ENCODE measurements at places on chromosomes 5 and 9.

DNA sequence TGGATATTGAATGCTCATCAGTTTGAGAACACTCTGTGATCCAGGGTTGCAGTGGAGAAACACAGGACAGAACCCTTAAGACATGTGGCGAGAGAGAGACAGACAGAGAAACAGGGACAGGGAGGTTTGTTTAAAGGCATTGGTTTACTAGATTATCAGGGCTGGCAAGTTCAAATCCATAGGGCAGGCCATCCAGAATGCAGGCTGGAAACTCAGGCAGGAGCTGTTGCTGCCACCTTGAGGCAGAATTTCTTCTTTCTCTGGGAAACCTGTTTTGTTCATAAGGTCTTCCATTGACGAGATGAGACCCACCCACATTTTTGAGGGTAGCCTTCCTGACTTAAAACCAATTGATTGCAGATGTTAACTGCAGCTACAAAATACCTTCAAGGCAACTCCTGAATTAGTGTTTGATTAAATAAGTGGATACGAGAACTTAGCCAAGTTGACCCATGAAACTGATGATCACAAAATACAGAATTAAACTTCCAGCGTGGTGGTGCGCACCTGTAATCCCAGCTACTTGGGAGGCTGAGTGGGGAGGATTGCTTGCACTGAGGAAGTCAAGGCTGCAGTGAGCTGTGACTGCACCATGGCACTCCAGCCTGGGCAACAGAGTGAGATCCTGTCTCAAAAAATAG is 55.9 kb downstream of the NSUN2 start:
- DNase-seq: peak; percentile 62

- DNase-seq: no peak
Observed at GRCh38 chr9:89953824-89954615, 349.2 kb downstream of the GADD45G start.

- no peak for DNase-seq
Observed at GRCh38 chr9:89484475-89485404, 13.2 kb downstream of the SEMA4D start.

GRCh38 chr5:72107131-72107900 is at the start of gene MAP1B:
TSS of gene MAP1B (plus strand) at chr5:72107475. CDS start at chr5:72107532, 57 bp downstream.
- peak; percentile 86 for DNase-seq

DNA sequence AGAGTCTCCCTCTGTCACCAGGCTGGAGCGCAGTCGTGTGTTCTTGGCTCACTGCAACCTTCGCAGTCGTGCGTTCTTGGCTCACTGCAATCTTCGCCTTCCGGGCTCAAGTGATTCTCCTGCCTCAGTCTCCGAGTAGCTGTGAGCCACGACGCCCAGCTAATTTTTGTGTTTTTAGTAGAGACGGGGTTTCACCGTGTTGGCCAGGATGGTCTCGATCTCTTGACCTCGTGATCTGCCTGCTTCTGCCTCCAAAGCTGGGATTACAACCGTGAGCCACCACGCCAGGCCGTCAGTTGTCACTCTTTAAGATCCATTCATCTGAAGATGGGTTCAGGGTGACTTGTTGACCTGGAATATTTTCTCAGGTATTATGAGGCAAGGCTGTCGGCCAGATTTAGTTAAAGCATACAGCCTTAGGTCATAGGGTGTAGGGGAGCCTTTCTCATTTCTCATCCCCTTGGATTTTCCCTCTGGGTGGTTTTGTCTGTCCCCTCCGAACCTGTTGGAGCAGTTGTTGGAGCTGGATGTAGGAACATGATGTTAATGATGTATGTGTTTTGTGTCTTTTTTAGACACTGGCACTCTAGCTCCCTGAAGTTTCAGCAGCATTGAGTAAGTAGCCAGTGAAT is 1.6 kb downstream of the SLC22A5 start:
- DNase-seq: no peak

DNA sequence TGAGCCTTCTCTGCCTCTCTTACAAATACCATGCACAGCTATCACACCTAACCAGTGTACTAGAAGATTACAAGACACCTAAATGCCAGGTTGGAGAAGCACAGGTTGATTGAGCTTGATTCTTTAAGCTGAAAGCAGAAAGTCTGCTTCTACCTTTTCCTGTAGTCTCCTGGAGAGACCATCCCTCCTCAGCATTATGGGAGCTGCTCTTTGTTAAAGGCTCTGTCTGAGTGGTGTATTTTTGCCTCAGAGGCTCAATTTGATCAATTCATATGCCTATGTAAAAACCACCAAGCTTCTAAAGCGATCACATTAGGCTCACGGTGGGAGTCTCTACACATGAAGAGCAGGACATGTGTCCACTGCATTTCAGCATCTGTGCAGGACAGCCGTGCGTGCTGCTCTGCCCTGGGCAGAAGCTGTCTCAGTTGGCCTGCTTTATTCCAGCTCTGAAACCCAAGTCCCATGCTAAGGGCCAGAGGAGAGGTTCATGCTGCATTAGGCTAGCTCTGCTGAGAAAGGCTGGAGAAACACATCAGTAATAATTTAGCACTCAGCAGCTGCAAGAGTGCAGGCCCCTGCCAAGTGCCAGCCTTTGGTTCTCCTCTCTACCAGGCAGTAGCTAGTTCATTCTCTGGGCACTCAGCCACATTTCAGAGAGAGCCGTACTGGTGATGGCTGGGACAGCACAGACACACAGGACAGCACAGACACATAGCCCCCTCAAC is 41.7 kb downstream of the TMEM167A start:
- peak; percentile 15 for DNase-seq

DNA sequence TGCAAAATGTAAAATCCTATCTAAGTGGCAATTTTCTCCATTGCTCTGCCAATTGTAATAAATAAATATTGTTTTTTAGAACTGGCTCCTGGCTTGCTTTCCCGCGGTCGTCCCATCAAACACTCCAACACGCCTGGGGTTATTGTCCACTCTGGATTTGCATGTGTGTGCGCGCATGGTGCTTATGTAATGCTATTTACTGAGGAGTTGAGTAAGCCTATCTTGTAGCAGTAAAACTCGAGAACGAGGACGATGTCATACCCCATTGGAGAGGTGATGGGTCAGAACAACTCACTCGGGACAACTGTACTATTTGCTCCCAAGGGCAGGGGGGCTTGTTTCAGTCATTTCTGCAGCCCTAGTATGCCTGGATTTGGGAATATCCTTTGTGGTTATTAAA is 220.9 kb downstream of the PAX5 start:
- no peak for DNase-seq

DNA sequence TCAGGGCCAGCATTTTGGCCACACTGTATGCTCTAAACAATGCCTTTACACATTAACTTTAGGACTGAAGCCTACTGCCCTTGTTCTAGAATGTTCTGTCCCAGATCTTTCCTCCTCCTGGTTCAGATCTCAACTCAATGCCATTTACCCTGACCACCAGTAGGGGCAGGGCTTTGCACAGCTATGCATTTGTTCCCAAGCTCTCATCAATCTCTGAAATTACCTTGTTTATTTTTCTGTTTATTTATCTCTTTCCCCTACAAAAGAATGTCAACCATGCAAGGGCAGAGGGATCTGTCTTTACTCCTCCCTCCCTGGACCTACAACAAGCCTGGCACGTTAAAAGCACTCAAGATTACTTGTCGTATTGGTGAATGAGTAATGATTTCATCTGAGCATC is 612.9 kb downstream of the BNC2 start:
- peak; percentile 48 for DNase-seq

GRCh38 chr9:98967257-98967656 is 23.6 kb downstream of the COL15A1 start:
- no peak for DNase-seq

DNA sequence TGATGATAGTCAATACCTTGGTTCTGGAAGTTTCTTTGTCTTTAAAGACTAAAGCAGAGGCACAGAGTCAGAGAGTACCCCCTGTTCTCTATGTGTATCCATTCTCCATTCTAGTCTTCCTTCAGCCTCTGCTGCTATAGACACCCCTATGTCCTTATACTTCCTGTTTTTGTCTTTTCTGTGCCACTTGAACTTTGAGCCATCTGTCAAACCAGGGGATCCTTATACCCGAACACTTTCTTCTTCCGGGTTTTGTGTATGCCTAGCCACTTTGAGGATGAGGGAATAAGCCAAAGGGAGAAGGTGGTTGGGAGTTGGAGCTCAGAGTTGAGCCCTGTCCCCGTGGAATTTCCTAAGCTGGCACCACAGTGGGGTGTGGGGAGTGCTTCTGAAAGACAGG is 61.1 kb upstream of the IL6ST start:
- DNase-seq: no peak

DNA sequence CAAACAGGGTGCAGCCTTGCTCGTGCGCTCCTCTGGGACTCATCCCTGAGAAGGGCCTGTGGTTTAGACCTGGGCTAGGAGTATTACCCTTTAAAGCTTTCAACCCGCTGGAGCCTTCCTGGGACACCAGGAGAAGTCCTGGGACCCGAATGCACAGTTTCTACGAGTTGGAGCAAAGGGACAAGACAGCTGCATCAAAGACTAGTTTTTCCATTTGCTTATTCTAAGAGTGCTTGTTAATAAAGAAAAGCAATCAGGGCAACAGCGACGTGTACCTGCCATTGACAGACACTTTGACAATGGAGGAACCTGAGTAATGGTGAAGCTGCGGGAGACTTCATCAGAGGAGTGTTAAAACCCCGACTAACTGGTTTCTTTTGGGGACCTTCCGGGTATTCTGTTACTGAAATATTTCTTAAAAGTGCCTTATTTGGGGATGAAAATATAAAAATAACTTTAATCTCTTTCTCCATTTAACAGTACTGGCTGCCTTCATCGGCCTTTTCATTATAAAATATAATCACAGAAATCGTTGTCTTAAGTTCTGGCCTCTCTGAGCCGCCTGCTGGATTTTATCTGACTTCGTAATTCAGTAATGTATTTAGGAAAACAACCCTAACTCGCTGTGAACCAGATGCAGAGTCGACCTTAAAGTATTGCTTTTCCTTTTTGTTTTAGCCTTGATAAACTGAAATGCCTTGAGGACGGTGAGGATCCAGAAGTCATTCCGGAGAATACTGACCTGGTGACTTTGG is 732 bp downstream of the SNAPC3 start:
- peak; percentile 76 for DNase-seq

Measured in adipocyte (in vitro differentiated cells).